ENCODE measurements at places on chromosomes 3 and 15.

GRCh38 chr15:65937054-65937453 lies 67.8 kb downstream of the RAB11A start:
- DNase-seq: no peak

DNA sequence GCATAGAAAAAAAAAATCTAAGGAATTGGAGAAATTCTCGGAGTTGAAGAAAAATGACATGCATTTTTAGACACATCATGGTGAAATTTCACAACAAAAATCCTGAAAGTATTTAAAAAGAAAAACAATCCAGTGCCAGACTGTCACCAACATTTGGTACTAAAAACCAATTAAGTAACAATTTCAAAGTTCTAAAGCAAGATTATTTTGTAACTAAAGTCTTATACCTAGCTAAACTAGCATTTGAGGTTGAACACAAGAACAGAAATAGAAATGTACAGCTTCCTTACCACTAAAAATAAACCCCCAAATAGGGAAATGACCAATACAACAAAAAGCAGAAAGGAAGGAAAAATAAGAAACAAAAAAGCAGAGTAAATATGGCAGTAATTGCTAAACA lies 11.9 kb downstream of the TOMM70 start:
- DNase-seq: no peak

DNA sequence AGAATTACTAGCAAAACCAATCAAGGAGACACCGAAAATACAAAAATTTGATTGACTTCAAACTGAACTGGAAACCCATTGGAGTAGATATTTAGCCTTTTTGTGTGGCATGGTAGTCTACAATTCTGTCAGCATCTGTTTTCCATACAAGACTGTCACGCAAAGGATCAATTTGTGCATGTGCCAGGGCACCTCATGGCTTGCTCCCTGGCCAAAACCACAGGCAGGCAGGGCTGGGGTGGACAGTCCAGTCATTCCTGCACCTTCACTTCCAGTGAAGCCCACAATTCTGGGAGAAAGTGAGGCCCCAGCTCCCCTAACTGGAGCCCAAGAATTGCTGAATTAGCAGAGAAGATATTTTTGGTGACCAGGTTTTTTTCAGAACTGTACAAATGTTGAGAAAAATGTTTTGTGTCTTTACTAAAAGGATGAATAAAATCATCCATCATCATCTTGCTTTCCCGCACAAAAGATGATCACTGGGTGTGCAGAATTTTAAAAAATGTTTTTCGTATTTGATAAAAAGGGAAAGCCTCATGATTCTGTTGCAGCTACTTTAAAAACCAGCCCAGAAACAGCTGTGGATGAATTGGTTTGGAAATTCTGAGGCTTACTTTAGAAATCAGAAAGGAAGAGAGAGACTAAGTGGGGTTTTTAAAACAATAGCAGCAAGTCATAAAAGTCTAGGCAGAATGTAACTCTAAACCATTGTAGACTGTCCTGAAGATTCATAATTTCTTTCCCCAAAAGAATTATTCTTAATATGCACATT lies 86.4 kb downstream of the PCCB start:
- DNase-seq: no peak

DNA sequence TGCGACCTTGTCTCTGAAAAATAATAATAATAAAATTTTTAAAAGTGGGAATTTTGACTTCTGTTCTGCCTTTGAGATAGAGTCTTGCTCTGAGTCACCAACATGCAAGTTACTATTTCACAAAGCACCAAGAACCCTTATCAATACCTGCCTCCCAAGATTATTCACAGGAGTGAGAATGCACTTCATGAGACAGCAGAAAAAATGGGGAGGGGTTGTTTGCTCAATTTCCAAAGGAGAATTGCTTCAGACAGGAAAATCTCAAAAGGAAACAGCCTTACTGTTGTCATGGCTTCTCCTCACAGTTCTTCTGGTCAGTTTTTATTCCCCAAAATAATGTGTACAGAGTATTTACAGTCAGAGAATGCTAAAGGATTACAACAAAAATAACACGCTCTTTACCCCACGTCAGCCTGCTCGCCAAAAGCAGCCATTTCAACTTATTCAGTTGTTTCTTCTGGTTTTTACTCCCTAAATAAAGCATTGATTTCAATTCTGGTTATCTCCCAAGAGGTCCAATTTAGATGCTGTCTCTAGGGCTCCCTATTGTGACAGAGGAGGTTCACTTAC lies 89.0 kb downstream of the PPCDC start:
- no peak for DNase-seq

- DNase-seq: no peak
These were observed 28.4 kb downstream of the ZNF860 start for GRCh38 chr3:32009957-32010356.

- no peak for DNase-seq
These were observed 163.9 kb downstream of the THSD4 start for GRCh38 chr15:71278989-71279756.

DNA sequence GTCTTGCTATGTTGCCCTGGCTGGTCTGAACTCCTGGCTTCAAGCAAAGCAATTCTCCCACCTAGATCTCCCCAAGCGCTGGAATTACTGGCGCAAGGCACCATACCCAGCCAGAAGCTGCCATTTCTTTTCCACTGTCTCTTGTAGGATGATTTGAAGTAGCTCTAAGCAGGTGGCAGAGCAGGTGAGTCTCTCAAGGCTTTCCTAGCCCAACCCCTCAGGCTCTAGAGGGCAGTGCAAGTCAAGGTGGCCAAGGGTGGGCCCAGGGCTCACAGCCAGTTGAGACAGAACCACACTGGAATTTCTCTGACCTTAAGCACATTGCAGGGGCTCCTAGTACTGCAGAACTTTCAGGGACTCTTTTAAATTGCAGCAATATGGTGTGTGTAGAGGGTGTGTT lies 15.6 kb upstream of the DAG1 start:
- no peak for DNase-seq

DNA sequence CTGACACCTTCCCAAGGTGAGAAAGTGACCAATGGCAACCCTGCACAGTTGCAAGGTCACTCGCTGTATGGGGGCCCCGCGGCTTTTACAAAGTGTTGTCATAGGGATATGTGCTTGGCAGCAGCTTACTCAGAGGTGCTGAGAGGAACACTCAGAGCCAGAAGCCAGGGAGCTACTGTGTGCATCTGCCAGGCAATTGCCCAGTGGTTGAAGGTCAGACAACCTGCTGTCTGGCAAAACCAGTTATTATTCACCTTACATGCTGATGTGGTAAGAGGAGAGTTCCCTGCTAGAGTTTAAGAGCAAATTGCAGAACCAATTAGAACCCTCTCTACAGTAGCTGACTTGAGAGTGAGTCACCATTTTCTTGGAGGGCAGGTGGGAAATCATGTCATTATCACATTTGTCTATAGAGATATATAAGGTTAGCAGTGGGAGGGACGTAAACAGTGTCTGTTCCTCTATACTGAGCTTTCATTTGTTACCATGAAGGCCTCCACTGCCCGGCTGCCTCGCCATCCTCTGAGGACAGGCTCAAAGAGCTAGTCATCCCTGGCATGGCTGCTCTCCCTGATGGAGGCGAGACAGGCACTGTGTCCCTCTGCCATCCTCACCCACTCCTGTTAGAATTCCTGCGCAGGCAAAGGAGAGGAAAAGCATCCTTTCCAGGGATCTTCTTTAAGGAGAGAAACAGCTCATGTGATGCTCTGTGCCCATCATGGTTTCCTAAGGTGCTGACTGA lies 274.4 kb downstream of the PLCL2 start:
- DNase-seq: no peak

- no peak for DNase-seq
These were observed 210.8 kb upstream of the SEMA6D start for GRCh38 chr15:47506329-47507100.

DNA sequence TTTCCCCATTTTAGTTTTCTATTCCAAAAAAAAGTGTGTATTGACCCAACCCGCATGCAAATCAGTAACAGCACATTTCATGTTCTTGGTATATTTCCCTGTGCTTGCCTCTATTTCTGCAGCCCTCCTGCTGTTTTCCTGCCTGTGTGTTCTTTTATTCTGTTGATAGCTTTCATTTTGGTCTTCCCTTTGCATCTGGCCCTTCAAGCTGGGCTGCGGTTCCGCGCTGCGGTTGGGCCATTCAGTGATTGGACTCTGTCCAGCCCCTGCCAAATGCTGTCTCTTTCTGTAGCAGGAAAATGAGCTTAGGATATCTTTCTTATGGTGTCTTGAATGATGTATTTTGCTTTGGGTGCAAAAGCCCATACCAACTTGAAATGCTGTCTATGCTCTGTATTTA lies 49.9 kb downstream of the ZNF621 start:
- no peak for DNase-seq

DNA sequence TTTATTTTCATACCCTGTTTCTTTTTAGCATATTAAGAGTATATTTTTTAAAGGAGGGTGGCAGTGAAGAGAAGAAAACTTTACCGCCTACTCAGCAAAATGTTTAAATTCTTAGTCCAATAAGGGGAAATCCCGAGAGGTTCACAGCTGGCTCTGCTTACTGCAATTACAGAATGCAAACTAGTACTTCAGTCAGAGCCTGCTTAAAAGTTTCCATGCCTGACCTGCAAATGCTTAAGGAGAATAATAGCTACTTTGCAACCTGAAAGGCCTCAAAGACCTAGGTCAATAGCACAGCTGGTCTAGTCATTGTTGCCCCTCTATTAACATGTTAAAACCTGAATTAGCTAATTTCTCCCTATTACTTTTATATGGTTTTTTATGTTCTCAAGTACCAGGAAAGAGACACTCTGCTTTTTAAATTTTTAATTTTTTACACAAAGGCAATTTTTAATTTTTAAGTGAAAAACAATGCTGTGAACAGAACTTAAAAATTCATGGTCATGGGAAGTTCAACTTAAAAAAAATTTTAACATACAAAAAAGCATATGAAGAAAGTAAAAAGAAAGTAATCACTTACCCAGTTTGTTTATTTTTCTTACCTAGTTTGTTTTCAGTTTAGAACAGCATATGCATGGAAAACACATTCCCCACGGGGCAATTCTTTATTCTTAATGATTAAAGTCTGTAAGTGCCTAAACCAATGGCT lies 79.2 kb downstream of the P3H2 start:
- no peak for DNase-seq

DNA sequence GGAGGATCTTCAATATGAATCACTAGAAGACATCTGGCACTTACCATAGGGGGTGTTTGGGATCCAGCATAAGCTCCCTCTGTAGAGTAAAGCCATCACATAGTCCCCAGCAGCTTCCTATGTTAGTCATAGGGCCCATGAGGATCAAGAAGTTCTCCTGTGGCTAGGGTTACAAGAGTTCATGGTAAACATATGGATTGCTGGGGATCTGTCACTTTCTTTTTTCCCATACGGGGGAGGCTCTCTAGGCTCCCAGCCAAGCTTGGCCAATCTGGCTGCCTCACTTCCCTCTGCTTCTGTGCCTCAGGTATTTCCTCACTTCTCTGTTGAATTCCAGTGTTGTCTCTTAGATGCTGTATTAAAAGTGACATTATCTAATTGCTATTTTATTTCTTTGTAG lies 597.9 kb downstream of the PDCD6IP start:
- no peak for DNase-seq

DNA sequence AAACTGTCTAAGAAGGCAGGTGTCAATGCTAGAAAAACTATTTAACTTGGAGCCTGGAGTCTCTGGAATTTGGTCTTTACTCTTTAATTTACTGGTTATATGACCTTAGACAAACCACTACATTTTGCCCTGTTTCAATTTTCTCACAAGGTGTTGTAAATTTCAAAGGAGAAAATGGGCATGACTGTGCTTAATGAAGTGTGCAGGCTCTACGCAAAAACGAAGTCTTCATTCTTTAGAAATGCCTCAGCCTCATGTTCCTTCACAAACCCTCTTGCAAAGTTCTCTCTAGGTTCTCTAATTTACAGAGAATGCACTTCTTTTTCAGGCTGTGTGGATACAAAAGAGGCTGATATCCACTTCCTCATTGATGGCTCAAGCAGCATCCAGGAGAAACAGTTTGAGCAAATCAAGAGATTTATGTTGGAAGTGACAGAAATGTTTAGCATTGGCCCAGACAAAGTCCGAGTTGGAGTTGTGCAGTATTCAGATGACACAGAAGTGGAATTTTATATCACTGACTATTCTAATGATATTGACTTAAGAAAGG lies 39.1 kb downstream of the COL6A5 start:
- no peak for DNase-seq

GRCh38 chr3:127590282-127590592 lies 296 bp downstream of the TPRA1 start:
- DNase-seq: peak; percentile 15

DNA sequence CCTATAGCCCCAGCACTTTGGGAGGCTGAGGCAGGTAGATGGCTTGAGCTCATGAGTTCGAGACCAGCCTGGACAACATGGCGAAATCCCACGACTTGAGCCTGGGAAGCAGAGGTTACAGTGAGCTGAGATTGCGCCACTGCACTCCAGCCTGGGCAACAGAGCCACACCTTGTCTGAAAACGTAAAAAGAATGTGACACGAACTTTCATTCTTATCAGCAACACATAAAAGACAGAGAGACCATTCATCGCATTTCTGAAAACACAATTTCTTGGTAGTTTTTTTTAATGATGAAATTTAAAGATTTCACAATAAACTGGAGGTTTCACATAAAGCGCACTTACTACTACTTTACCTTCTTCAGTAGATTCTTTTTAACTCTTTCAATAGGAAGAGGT lies 18.4 kb downstream of the HLTF start:
- DNase-seq: no peak

DNA sequence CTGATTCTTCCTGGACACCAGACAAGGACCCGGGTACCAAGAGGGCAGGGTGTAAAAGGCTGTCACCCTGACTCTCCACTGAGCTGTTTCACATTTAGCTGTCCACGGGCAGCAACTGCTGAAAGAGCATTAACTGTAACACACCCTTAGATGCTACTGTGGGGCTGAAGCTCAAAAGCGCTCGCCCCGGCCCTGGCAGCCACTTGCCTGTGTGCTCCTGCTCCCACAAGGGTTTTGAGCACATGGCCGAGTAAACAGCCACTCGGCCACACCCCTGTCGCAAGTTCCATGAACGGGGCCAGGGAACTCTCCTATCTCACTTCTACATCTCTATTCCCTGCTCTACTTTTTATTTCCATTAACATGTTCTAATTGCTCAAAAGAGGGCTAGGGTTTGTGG lies 421.7 kb downstream of the TUSC7 start:
- DNase-seq: no peak

DNA sequence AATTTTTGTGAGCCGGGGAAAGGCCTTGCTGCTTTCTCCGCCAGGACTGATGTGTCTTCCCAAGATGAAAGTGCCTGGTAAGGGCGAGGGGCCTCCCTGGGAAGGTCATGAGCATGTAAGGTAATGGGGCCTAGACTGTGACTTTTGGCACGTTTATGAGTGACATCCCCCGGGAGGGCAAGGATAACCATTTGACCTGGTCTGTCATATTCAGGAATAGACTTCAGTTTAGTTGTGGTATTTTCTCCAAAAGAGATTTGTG lies 631 bp upstream of the CNBP start:
- DNase-seq: no peak

GRCh38 chr15:39593071-39593655 lies 12.3 kb downstream of the THBS1 start:
- DNase-seq: no peak

GRCh38 chr3:171712171-171712938 lies 97.9 kb downstream of the PLD1 start:
- DNase-seq: no peak

DNA sequence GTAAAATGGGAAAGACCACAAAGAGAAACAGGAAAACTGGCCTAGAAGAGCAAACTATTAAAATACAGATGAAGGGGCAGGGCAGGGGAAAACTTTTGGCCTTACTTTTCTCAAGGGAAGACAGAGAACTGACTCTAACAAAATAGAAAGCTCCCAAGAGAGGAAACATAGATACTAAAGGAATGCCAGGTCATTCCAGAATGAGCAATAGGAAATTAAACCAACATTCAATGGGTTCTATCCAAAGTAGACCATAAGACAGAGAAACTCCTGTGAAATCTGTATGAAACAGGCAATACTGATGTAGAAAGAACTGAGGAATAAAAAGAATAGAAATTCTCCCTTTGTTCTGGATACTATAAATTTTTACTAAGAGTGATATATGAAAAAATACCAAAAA lies 491.8 kb downstream of the MECOM start:
- no peak for DNase-seq
